ENCODE measurements at places on chromosomes 4 and X.

DNA sequence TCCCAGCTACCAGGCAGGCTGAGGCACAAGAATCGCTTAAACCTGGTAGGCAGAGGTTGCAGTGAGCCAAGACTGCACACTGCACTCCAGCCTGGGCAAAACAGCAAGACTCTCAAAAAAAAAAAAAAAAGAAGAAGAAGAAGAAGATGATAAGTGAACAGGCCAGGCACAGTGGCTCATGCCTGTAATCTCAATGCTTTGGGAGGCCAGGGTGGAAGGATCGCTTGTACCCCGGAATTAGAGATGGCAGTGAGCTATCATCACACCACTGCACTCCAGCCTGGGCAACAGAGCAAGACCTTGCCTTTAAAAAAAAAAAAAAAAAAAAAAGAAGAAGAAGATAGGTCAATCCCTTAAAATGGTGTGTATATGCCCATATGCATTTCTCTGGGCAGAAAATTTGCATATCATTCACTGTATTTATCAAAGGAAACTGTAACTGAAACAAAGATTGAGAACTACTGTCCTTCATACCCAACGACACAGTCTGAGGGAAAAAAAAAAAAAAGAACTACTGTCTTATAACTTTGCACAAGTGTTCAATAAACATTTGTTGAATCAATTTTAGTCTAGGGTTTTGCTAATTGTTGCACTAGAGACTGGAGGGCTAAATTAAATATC is 2.3 kb downstream of the RFC1 start:
- DNase-seq = no peak

DNA sequence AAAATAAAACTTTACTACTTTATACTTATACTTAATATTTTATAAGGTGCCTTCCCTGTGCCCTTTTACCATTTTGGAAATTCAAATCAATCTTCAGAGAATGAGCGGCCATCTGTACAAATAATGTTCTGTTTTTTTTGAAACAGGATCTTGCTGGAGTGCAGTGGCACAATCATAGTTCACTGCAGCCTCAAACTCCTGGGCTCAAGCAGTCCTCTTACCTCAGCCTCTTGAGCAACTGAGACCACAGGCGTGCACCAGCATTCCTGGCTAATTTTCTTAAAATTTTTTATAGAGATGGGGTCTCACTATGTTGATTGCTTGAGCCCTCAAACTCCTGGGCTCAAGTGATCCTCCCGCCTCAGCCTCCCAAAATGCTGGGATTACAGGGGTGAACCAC is 53.5 kb downstream of the FAM114A1 start:
- no peak for DNase-seq

- no peak for DNase-seq
Observed at GRCh38 chr4:37662861-37663390, 23.2 kb downstream of the RELL1 start.

- DNase-seq = no peak
Observed at GRCh38 chr4:156321203-156321602, 367.5 kb upstream of the CTSO start.

GRCh38 chr4:177285953-177286352 is 23.7 kb upstream of the NEIL3 start:
- DNase-seq = peak; percentile 71

DNA sequence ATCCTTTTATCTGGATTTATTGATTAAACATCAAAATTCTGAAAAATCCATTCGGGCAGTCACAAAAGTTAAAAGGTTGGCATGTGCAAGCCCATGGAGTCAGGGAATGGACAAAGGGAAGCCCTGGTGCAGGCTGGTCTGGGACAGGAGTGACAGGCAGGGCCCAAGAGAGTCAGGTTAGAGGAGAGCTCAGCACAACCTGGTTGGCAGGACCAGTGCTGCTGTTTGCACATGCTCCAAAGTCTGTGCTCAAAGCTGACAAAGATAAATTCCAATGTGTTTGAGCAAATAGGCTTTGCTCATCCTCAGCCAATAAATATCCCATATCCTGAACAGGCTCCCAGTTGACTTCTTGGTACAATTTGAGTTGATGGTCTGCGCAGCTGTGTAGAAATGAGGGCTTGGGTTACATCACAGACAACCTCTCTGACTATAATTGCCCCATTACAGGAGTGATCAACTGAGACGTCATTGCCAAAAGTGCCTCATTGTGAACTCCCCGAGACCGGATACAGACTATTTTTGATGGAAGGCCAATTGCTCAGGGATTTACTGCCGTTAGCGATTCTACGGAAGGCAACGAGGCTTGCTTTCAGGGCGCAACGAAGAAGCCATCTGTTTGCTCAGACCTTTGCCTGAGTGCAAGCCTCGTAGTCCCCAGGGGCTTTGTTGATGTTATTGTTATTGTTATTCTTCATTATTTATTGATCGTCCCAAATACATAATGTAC is 1008.1 kb upstream of the TENM3 start:
- no peak for DNase-seq

DNA sequence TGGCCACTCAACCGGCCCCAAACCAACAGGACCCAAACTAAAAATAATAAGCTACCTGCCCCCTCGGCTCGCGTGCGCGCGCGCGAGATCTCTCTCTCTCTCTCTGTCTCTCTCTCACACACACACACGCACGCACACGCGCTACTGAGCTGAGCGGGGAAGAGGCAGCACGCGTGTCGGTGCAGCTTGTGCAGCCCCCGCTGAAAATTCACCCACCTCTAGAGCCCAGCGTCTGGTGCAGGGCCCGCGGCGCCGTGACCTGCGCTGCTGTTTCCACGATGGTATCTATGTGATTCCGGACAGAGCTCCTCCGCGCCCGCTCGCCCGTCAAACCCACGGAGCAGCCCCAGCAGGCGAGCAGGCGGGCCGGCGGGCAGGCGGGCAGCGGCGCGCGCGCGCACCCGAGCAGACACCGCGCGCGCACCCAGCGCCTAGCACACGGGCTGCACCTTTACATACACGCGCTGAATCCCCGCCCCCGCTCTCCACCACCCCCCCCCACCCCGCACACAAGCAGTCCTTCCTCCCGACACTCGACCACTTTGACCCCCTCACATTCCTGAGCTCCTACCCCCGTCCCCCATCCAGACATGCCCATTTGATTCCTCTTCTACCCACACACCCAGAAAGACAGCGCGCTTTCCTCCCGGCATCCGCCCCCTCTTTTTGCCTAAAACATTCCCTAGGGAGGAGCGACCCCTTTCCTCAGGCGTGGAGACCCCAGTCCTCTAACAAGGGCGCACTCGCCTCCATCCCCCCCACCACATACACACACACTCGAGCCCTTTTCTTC is 1.0 kb downstream of the SLITRK4 start:
- no peak for DNase-seq

- no peak for DNase-seq
Observed at GRCh38 chrX:68794461-68794860, 34.4 kb upstream of the EFNB1 start.

- DNase-seq = no peak
Observed at GRCh38 chr4:81743731-81744435, 272.2 kb upstream of the RASGEF1B start.

GRCh38 chrX:101482296-101482695 is 3.0 kb upstream of the ARMCX4 start:
- no peak for DNase-seq

GRCh38 chr4:101075536-101075935 is 271.8 kb downstream of the PPP3CA start:
- no peak for DNase-seq

GRCh38 chrX:17081511-17081910 is 135.1 kb downstream of the REPS2 start:
- DNase-seq = no peak

- no peak for DNase-seq
Observed at GRCh38 chr4:38188631-38189101, 228.5 kb downstream of the PTTG2 start.

GRCh38 chrX:97636473-97637140 is 752.9 kb downstream of the RPA4 start:
- DNase-seq = no peak

DNA sequence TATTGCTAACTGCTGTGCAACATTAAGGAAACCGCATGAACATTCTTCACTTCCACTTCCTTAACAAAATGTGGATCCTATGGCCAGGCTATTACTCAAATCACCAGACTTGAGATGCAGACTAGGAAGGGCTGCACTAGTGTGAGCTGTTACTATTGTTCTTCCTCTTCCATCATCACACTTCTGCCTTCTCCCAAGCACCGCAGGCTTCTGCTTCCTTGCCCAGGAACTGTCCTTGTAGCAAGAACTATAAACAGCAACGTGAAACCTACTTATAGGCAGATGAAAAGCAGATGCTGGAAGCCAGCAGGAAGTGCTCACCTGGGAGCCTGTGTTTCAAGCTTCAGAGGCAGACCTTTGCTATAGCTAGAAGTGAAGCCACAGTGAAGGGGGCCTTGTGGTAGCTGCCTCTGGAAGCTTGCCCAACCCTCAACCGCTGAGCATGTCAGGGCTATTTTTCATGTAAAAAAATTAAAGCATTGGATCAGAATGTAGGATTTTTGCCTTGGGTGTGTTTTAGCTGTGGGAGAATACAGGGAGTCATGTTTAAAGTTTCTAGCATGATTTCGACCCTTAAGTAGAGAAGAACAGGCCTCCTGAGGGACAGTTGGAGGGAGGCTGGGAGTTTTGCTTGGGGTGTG is 43.9 kb downstream of the CLNK start:
- DNase-seq = peak; percentile 53

DNA sequence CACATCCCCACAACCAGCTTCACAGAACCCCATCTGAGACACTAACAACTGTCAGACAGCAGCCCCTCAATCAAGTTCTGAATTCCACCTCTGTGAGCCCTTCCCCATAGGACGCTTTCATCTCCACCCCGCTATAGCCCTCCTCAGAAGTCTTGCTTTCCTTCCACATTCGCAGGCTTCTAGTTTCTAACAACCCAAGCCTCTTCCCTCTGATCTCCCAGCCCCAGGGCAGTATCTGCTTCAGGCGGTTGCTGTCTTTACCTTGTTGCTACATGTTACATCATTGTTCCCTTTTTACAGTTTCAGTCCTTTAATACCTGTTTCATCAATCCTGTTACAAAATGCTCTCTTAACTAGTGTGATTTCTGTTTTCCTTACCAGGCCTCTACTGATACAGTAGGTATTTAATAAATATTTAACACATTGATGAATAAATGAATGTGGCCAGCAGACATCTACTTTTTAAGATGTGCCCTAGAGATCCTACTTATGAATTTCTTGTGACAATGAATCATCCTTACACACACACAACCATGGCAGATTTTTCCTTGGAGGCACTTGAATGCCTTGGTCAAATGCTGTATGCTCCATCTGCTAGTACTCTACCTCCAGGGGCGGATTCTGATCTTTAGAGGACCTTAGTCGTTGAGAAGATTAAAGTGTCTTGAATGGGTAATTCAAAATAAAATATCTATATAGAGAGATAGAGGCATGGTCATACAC is 164.7 kb upstream of the SLIT2 start:
- DNase-seq = peak; percentile 7

DNA sequence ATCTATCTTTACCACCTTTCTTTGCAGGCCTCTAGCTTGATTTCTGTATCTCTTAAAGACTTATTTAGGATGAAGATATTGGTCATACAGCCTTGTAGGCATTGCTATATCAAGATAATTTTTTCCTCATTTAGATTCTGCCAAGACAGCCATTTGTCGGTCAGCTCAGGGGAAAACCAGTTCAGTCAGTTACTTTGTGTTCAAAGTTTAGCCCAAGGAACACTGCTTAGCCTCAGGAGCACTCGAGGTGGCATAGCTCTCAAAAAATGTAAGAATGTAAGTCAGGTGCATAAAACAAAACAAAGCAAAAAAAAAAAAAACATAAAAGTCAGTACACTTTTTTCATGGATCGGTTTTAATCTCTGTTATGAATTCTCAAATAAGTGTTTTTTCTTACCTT is 43.4 kb downstream of the NRK start:
- DNase-seq = no peak

- no peak for DNase-seq
Observed at GRCh38 chr4:48539597-48539996, 49.5 kb downstream of the ZAR1 start.

- no peak for DNase-seq
Observed at GRCh38 chr4:156773648-156774357, 197.8 kb downstream of the PDGFC start.

GRCh38 chrX:13340182-13340791 is 20.4 kb upstream of the ATXN3L start:
- no peak for DNase-seq

DNA sequence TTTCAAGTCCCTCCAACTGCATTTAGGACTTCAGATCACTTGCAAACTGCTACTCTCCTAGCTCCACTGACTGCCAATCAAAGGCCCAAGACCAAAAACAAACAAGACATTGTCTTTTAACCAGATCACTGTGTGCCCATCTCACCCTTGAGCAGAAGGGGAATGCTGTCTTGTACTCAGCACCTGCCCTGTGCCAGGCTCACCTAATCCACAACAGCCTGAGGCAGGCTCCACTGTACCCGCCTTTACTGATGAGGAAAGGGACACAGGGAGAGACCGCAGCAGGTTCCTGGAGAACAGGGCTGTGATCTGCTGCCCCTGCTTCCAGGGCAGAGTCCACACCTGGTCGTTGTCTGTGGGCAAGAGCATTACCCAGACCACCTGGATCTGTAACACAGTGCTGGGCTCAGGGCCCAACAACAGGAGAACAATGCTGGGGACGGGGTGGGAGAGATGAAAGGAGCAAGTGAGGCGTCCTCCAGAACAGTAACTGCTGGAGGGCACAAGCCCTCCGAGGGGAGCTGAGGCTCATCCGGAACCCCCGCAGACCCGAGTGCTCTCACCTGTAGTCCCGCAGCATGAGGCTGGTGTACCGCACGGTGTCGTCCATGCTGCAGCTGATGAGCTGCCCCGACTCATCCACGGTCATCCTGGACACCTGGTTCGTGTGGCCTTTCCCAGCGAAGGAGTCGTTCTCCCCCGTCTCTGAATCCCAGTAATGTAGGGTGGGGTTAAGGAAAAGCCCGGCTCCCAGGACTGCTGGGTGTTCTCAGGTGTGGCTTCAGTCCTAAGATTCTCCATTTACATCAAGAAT is 33.9 kb downstream of the WDR1 start:
- no peak for DNase-seq

DNA sequence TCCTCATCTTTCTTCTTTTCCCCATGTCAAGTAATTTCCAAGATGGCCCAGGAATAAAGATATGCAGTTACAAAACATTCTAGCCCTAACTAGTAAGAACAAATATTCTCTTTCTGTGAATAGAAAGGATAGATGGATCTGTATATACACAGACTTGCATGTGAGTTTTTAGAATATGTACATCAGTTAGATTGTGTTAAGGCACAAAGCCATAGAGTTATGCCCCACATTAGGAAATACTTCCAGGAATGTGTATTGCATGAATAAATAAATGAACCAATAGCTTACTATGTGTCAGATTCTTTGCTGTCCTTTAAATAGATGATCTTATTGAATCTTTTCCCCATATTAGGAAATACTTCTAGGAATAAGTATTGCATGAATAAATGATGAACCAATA is 46.0 kb upstream of the TMPRSS11E start:
- DNase-seq = no peak
